NCI-H1092 (cell line): ENCODE measurements at places on chromosomes 6 and 20.

DNA sequence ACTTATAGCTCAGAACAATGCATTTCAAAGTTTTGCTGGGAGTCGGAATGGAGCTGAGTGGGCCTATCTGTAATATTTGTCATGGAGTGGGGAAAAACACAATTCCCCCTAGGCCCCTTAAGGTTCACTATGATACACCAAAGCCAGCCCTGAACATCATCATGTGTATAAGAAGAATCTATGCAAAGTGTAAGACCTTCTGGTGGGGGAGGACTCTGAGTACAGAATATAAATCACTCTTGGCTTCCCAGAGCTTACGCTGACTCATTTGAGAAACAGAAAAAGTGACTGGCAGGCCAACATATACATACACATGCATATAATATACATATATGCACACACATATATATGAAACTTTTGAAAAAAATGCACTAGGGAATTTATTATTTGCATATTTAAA lies 54.1 kb upstream of the UBR2 start:
- DNase-seq: no peak

- no peak for DNase-seq
These were observed 411.4 kb downstream of the ESR1 start for GRCh38 chr6:152218887-152219286.

DNA sequence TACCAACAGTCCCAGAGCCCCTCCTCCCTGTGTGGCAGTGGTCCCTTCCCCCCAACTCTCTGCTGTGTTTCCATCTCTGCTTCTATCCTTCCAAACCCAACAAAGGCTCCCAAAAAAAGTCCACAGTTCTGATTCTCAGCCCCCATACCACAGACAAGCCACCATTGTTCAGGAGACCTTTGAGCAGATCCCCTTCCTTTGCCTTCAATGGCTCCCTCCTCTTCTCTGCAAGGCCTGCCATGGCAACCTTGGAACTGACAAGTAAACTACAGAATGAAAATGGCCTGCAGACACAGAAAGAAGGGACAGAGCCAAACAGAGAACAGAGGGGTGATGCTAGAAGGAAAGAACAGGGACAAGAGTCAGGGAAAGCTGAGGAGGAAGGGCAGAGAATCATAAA lies 23.2 kb downstream of the OR2H2 start:
- no peak for DNase-seq

- DNase-seq: no peak
These were observed 159.5 kb upstream of the PTPN1 start for GRCh38 chr20:50350510-50351249.

DNA sequence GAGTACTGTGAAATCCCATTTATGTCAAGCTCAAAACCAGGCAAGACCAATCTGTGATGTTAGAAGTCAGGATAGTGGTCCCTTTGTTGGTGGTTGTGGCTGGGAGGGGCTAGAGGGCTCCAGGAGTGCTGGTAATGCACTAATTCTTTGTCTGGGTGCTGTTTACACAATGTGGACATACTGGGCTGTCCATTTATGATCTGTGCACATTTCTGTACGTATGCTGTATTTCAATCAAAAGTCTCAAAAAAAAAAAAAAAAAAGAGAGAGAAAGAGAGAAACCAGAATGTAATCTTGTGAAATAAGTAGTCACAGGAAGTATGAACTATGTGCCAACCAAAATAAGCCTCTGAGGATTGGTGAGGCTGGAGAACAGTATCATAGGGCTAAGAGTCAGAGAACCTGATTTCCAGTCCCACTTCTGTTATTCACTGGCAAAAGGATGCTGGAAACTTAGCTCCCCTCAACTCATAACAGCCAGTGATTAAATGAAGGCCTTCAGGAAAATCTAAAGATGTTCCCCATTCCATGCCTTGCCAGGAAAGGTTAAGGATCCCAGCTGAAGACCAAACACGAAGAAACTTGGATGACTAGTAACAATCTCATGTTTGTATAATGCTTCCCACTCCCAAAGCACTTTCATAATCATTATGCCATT lies 19.6 kb upstream of the TRAM2 start:
- DNase-seq: no peak

- no peak for DNase-seq
These were observed 519.4 kb upstream of the JAG1 start for GRCh38 chr20:11193241-11193640.

- no peak for DNase-seq
These were observed 59.4 kb upstream of the GNRH2 start for GRCh38 chr20:2984028-2984501.

- peak; percentile 3 for DNase-seq
These were observed 7.8 kb downstream of the UBE3D start for GRCh38 chr6:83057705-83058321.

DNA sequence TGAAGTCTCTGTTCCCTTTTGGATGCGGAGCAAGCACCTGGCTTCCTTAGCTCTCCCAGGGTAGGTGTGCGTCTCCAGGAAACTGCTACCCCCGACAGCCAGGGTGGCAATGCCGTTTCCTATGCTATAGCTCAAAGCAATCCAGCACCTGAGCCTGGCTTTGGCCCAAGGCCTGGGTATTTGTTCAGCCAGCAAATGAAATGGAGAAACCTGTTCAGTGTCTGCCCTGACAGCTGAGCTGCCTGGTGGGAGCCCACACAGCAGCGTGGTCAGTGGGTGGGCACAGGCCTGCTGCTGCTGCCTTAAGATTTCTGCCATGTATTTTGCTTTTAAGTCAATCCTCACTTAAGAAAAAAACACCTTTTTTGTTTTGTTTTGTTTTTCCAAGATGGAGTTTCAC lies 13.7 kb downstream of the SPATA2 start:
- peak; percentile 9 for DNase-seq

DNA sequence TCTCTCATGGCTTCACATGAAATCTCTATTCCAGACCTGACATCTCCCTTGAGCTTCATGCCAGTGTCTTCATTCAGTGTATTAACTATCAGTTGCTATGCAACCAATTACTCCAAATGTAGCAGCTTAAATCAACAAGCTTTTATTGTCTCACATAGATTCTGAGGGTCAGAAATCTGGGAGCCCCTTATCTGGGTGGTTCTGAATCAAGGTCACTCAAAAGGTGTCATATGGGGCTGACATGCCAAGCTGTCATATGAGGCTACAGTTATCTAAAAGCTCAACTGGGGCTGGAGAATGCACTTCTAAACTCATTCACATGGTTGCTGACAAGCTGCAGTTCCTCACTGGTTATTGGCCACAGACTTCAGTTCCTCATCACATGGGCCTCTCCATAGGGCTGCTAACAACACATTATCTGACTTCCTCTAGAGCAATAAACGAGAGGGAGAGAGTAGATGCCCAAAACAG lies 7.3 kb upstream of the CGA start:
- DNase-seq: no peak

- DNase-seq: no peak
These were observed 23.1 kb downstream of the IYD start for GRCh38 chr6:150391890-150392289.

- no peak for DNase-seq
These were observed 2.3 kb downstream of the SUPT3H start for GRCh38 chr6:45375449-45375848.

DNA sequence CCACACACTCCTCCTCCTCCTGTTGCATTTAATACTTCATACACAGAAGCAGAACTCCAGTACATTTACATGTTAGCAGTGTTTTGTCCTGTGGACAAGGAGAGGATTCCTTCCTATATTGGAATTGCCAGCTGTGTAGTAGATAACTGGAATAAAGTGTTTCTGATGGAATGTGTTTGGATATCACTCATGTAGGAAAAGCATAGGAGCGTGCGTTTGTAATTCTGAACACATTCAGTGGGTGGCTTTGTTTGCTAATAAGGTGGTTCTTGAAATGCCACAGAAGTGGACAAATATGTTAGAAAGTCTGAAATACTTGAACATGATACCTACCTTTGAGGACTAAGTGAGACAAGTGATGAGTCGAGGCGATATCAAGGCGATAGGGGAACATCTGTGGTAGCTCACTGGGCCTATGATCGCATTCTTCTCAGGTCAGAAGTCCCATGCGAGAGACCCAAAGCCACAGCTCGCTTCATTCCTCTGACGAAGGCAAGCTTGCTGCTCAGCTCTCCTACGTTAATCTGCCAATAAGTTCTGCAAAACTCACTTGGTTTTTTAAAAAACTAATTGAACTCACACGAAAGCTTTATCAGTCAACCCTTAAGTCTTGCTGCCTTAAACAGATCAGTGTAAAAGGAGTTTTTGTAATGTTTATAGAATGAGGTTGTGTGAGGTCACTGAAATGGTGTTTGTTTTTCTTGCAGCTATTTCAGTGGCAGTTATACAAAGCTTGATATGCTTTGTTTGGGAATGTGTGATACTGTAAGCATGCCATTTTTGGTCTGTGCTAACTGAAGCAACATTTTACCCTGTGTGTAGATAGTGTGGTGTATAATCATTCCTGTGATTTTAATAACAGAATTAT lies 159.9 kb downstream of the SOX4 start:
- DNase-seq: no peak

GRCh38 chr6:100952006-100952405 lies 70.9 kb upstream of the ASCC3 start:
- DNase-seq: no peak

- DNase-seq: no peak
These were observed 638.7 kb downstream of the DHX35 start for GRCh38 chr20:39600871-39601270.

DNA sequence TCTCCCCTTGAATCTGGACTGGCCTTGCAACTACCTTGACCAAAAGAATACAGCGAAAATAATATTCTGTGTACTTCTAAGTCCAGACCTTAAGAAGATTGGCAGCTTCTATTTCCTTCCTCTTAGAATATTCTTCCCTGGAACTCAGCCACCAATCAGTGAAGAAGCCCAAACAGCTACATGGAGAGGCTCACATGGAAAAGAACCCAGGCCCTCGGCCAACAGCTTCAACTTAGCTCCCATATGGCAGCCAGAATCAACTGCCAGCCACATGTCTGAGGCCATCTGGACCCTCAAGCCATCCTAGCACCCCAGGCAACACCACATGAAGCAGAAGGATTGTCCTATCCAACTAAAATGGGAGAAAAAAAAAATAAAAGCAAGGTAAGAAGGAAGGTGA lies 178.8 kb downstream of the IBTK start:
- no peak for DNase-seq

DNA sequence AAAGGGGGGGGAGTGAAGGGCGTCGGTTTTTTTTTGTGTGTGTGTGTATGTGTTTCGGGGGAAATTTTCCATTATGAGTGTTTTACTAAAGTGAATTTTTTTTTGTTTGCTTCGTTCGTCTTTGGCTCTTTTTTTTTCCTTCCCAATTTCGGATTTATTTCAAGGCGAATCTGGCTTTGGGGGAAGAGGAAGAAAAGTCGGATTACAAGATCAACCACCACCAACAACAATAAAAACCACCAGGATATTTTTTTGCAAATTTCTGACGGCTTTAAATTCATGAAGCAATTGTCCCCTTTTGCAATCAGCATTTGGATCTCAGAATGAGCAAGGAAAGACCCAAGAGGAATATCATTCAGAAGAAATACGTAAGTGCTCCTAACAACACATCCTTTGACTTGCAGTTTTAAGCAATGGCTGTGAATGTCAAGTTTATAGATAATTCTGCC lies 372 bp downstream of the JARID2 start:
- no peak for DNase-seq

GRCh38 chr6:143123081-143123480 lies 62.4 kb downstream of the AIG1 start:
- no peak for DNase-seq

- no peak for DNase-seq
These were observed 36.9 kb upstream of the ID1 start for GRCh38 chr20:31568041-31568731.

- peak; percentile 71 for DNase-seq
These were observed 61.8 kb downstream of the GCNT2 start for GRCh38 chr6:10582774-10583508.

DNA sequence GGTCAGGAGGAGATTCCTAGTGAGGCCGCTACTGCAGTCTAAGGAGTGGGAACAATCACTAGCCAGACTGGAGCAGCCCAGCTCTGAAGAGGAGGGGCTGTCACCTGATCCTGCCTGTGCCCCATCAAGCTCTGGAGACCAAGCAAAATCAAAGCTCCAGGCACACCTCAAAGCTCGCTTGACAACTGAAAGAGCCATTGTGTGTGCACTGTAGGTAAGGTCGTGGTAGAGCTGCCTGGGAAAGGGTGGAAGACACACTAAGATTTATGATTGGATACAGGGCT lies 58.2 kb downstream of the CSE1L start:
- DNase-seq: no peak

DNA sequence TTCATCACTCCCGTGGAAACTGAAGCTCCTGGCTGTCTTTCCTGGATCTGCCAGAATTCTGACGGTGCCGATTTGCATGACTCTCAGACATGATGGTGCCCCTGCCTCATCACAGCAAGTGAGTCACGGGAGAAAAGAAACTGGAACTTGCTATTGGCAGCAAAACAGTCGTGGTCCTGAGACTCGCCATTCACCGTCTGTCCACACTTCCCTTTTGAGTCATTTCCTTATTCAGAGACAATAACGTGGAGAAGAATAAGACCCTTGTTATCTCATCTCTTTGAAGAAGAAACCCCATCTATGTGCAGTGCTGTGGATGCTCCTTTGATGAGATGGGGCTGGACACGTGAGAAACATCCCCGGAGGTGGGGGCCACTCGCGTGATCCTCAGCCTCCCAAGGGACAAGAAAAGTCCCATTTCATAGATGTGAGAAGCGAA lies 4.2 kb downstream of the GPR31 start:
- no peak for DNase-seq

- no peak for DNase-seq
These were observed 22.5 kb upstream of the RIPK1 start for GRCh38 chr6:3045777-3046176.

DNA sequence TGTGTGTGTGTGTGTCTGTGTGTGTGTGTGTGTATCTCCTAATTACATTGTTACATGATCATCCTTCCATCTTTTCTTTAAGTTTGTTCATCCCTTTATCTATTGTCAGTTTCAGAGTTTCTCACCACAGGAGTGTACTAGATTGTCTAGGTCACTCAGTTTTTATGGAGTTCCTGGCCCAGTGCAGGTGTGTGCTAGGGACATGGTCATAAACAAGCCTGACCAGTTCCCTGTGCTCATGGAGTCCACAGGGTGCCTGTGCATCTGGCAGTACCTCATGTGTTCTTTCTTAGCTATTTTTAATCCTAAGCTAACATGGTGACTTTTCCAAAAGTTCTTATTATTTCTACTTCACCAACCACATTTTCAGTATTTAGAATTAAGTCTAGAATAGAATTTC lies 43.9 kb downstream of the PHACTR2 start:
- DNase-seq: no peak

GRCh38 chr6:150876598-150876997 lies 11.1 kb downstream of the MTHFD1L start:
- DNase-seq: peak; percentile 71

- DNase-seq: no peak
These were observed 76.2 kb downstream of the LYRM2 start for GRCh38 chr6:89562093-89562973.

- no peak for DNase-seq
These were observed at the start of gene LKAAEAR1 for GRCh38 chr20:64083804-64084684. Gene LKAAEAR1, minus strand, starts transcription at chr20:64084398. Its CDS starts 179 bp downstream, at chr20:64084219.

DNA sequence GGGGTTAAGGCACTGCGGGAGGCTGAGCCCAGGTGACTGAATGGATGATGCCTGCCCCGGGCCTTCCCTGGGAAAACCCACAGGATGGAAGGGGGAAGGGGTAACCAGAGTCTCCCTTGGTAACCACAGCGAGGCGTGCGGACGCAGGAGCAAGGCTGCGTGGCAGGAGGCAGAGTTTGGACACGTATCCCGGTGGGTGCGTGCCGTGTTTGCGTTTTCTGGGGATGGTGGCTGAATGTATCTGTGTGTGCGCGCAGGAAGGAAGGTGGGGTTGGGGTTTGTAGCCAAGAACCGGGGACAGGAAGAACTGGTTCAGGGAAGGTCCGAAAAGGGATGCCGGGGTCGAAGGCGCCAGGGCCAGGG lies 1.8 kb downstream of the MDGA1 start:
- DNase-seq: no peak
